Naive thymus-derived CD8-positive, alpha-beta T cell (primary cell): ENCODE measurements at places on chromosomes 5 and 9. TPM values are rescaled to one million over a fixed set of nuclear protein-coding genes. Genes with fewer than 3 reads are reported as not detected.

DNA sequence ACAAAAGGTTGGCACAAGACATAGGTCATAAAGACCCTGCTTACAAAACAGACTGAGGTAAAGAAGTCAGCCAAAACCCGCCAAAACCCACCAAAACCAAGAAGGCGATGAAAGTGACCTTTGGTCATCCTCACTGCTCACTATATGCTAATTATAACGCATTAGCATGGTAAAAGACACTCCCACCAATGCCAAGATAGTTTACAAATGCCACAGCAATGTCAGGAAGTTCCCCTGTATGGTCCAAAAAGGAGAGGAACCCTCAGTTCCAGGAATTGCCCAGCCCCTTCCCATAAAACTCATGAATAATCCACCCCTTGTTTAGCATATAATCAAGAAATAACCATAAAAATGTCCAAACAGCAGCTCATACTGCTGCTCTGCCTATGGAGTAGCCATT is 27.7 kb downstream of the MLLT3 start:
- H3K4me1 ChIP-seq, result peaks cover 59% of the 10 kb centered on the region
- DNase-seq, result no peak
- no peaks in the 10 kb centered on the region for H3K27me3 ChIP-seq
- H3K4me3 ChIP-seq, result no peak overlapping the region

- no peak overlapping the region for H3K27ac ChIP-seq
- H3K4me3 ChIP-seq, result peak overlapping the region; percentile 8
- peaks cover 30% of the 10 kb centered on the region for H3K4me1 ChIP-seq
- H3K36me3 ChIP-seq, result peaks cover 18% of the 10 kb centered on the region
- DNase-seq, result peak; percentile 52
Measured at GRCh38 chr9:137446851-137447471, 5.8 kb upstream of the ENTPD8 start.

DNA sequence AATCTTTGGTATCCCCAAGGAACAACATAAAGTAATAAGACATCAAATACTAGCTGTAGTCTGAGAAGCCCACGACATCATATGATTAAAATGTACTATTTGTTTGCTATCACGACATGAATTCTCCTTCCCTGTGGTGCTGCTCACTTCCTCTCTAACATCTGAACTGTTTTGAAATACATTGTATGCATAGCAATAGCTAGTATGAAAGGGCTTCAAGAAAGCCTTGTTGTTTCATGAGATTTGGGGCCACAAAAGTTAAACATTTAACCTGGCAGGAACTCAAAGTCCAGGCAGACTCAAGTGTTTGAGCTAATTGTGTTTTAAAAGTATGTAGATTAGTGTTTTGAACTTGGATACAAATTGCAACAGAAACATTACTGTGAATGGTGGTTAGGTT is 237.4 kb upstream of the PTGER4 start:
- peaks cover 24% of the 10 kb centered on the region for H3K4me1 ChIP-seq
- peak overlapping the region; percentile 97 for H3K27ac ChIP-seq
- no peak for DNase-seq

DNA sequence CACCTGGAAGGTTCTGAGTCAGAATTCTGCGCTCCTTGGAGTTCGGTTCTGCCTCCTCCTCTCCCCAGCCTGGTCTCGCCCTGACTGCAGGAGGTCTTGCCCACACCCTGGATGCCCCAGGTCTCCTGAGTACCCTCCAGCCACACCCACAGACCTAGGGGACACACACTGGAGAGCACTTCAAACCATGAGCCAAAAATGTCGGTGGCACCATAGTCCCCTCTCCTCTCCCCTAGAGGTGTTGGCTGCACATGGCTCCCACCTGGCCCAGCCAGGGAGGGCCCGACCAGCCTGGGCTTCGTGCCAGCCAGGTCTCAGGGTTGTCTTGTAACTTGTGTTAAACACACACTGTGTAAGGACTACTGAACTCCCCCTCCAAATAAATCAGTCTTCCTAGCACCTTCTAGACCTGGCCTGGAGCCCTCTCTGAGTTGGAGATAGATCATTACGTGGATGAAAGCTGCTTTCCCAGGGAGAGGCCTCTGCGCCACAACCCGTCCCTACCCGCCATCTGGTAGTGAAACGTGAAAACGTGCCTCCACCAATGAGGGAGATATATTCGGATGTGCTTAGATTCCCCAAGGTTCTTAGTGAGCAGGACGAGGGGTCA is 49.9 kb upstream of the CTSL start:
- H3K27ac ChIP-seq, result no peak overlapping the region
- no peak for DNase-seq
- no peaks in the 10 kb centered on the region for H3K4me1 ChIP-seq
- no peaks in the 10 kb centered on the region for H3K36me3 ChIP-seq
- peaks cover 6% of the 10 kb centered on the region for H3K27me3 ChIP-seq
- no peak overlapping the region for H3K4me3 ChIP-seq

GRCh38 chr5:93360436-93361088 is 220.5 kb downstream of the NR2F1-AS1 start:
- peaks cover 4% of the 10 kb centered on the region for H3K27me3 ChIP-seq
- H3K27ac ChIP-seq, result no peak overlapping the region
- H3K4me3 ChIP-seq, result no peak overlapping the region
- no peaks in the 10 kb centered on the region for H3K36me3 ChIP-seq
- DNase-seq, result no peak
- H3K4me1 ChIP-seq, result no peaks in the 10 kb centered on the region

Gene TAF11L5
- not detected for total RNA-seq

Gene TNFSF15
- total RNA-seq, result not detected

Gene AJM1
- total RNA-seq, result 1.3 TPM

DNA sequence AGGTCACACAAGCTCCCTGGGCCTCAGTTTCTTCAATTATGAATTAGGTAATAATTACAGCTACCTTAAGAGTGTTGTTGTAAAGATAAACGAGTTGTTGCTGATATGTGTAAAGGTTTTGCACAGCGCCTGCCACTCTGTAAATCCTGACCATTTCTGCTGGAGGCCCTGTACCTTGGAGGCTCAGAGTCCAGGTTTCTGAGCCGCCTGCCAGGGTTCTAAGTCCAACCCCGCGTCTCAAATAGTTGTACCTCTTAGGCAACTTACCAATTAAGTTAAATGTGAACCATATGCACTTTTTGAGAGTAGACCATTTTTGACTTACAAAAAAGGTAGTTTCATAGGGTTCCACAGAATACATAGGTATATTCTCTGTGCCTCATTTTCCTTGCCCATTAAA is 156.8 kb upstream of the KLF9 start:
- H3K27ac ChIP-seq, result no peak overlapping the region
- H3K4me3 ChIP-seq, result no peak overlapping the region
- H3K27me3 ChIP-seq, result no peaks in the 10 kb centered on the region

Gene HMGCS1
- 36.5 TPM for total RNA-seq

DNA sequence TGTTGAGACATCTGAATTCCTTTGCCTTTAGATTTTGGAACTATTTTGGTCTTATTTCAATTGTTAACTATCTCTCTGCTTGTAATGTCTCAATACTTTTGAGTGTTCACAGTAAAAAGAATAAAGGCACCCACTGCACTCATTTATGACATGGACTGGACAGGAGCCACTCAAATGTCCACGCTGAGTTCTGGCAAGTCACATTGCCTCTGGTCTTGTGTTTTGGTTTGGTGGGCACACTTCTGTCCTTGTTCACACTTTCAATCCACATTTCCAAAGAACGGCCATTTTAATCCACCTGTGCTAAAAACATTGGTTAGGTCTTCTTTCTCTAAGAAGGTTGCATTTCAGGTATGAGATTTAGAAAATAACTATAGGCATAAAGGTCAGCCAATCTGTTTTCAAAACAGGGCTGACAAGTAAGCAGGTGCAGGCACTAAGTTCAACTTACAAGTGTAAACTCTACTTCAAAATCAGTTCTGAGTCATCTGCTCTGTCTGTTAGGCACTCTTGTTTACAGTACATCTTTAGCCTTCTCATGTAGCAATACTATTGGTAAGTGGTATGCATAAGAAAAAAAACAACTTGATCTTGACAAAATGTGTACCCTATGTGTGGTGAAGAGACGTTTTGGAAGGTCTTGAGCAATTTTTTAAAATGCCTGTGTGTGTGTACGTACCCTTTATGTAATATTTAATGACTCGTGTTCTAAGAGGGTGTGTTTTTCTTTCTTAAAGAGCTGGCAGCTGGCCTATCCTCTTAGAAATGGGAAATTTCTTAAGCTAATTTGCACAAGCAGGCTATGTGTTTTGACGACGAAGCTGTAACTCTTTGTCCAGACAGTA is 31.5 kb upstream of the ZFAND5 start:
- DNase-seq, result no peak
- peaks cover 4% of the 10 kb centered on the region for H3K36me3 ChIP-seq
- no peak overlapping the region for H3K4me3 ChIP-seq
- no peak overlapping the region for H3K27ac ChIP-seq
- no peaks in the 10 kb centered on the region for H3K4me1 ChIP-seq
- peaks cover 4% of the 10 kb centered on the region for H3K27me3 ChIP-seq

- DNase-seq, result peak; percentile 79
- peak overlapping the region; percentile 100 for H3K4me3 ChIP-seq
- no peaks in the 10 kb centered on the region for H3K27me3 ChIP-seq
Measured at GRCh38 chr5:180832638-180833068, 28.4 kb downstream of the ZFP62 start.

Gene PCDHGA7
- total RNA-seq, result 0.42 TPM

Gene IDNK
- total RNA-seq, result 11.4 TPM

Gene ARID3C
- 0.27 TPM for total RNA-seq

Gene ZNF484
- 19.2 TPM for total RNA-seq

DNA sequence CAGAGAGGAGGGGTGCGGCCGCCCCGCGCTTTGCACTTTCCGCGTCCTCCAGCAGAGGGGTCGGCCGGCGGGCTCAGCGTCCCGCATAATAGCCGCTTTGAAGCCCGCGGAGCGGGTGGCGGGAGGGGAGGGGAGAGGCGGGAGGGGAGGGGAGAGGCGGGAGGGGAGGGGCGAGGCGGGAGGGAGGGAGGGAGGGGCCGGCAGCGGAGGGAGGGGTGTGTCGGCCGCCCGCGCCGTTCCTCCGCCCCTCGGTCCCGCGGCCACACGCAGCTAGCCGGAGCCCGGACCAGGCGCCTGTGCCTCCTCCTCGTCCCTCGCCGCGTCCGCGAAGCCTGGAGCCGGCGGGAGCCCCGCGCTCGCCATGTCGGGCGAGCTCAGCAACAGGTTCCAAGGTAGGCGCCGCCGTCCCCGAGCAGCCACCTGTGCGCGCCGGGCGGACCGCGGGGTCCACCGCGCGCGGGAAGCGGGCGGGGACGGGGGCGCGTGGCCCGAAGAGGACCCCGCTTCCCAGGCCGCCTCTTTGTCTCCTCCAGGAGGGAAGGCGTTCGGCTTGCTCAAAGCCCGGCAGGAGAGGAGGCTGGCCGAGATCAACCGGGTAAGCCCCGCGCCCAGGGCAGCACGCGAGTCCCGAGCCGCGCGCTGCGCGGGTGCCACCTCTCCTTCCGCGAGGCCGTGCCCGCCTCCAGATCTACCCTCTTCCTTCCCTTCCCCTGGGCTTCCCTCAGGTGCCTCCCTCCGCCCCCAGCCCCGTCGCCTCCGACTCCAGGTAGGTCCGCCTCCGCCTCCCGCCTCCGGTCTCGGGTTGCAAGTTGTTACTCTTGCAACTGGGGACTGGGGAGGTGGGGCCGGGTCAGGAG is at the start of gene AIF1L:
Gene AIF1L (plus strand): TSS at position 263 of the 857 bp plus-strand sequence. CDS start 99 bp downstream, at position 362.
- peaks cover 30% of the 10 kb centered on the region for H3K27me3 ChIP-seq
- no peak within 1 kb of the TSS for H3K27ac ChIP-seq
- no peak for DNase-seq
- H3K36me3 ChIP-seq, result no peaks in the 10 kb centered on the region
- peaks cover 7% of the 10 kb centered on the region for H3K4me1 ChIP-seq

Gene SPINK13
- not detected for total RNA-seq

DNA sequence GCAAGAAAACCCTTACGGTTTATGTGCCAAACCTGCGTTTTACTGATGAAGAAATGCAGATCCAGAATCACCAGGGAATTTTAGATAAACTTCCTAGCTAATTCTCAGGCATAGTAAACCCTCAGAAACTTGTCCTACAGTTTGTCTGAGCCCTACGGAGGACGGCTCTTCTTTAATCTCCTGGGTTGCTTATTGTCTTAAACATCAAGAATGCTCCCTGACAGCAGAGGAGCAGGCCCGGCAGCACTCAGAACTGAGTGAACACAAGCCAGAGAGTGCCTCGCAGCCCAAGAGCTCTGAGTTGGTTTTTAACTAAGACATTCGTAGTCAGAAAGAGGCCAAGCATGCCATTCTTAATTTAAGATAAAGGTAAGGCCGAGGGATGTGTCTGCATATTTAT is 114.7 kb upstream of the ERCC6L2 start:
- H3K4me3 ChIP-seq, result no peak overlapping the region
- peaks cover 17% of the 10 kb centered on the region for H3K4me1 ChIP-seq
- H3K27ac ChIP-seq, result no peak overlapping the region
- H3K27me3 ChIP-seq, result no peaks in the 10 kb centered on the region
- DNase-seq, result no peak

Gene IL33
- total RNA-seq, result not detected

- no peaks in the 10 kb centered on the region for H3K27me3 ChIP-seq
- no peaks in the 10 kb centered on the region for H3K36me3 ChIP-seq
- no peak for DNase-seq
- H3K4me1 ChIP-seq, result peaks cover 5% of the 10 kb centered on the region
Measured at GRCh38 chr9:19162956-19163355, 35.7 kb upstream of the PLIN2 start.

GRCh38 chr9:108167136-108167900 is 677.7 kb upstream of the KLF4 start:
- no peaks in the 10 kb centered on the region for H3K4me1 ChIP-seq
- H3K4me3 ChIP-seq, result no peak overlapping the region
- H3K36me3 ChIP-seq, result no peaks in the 10 kb centered on the region

GRCh38 chr5:89349246-89349980 is 466.4 kb upstream of the MEF2C start:
- H3K27ac ChIP-seq, result no peak overlapping the region
- no peak overlapping the region for H3K4me3 ChIP-seq

Gene HAVCR2
- total RNA-seq, result 8.1 TPM

DNA sequence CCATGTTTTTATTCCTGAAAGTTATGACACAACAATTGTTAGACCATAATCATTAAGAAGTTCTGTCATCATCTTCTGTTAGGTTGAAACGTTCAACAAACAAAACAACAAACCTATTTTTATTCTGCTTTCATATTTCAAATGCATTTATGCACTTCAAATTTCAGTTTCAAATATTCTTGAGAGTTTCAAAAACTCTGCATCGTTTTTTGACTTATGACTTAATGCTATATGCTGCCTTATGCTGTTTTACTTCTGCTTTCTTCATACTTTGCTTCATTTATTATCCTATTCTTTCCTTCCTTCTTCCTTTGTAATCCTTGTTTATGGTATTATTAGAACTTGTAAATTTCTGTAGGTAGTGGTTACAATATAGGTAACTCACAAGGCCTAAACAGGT is 95.0 kb downstream of the PCSK1 start:
- H3K27me3 ChIP-seq, result peaks cover 6% of the 10 kb centered on the region
- H3K4me3 ChIP-seq, result no peak overlapping the region
- no peaks in the 10 kb centered on the region for H3K4me1 ChIP-seq
- H3K27ac ChIP-seq, result no peak overlapping the region

Gene SLC22A4
- not detected for total RNA-seq
